Activated CD4-positive, CD25-positive, alpha-beta regulatory T cell treated with anti-CD3 and anti-CD28 coated beads, Interleukin-2, amount 50 U/mL, for 24 hours (primary cell): ENCODE measurements at places on chromosomes 16 and 17.

- ATAC-seq: no peak
Observed at GRCh38 chr16:8374586-8375231, 215.6 kb downstream of the TMEM114 start.

- no peak for ATAC-seq
Observed at GRCh38 chr17:83198366-83199341, 119.2 kb downstream of the METRNL start.

- ATAC-seq: peak; percentile 79
Observed at GRCh38 chr16:29148867-29149272, 164.0 kb downstream of the LAT start.

DNA sequence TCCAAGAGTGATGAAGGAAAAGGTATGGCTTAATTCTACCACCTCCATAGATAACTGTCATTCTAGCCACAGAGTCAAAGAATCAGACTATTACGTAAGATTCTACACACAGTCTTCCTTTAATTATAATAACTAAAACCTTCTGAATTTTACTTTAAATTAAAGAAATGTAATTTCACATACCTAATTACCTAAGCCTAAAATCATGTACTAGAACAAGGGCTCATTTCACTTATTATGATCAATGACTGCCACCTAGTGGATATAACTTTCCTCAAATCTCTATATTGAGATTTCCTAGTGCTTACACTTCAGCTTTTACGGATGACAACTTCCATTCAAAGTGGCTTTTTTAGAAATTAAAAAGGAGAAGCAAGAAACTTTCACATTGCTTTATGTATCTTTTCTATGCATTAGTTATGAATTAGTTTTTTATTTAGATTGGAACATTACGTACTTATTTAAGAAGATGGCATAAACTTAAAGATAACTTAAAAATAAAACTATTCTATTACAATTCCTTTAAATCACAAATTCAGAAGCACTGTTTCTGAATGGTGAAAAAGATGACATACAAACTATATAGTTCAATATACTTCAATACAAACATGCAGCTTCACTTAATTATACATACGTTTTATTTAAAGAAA lies 18.2 kb upstream of the ABCA10 start:
- ATAC-seq: no peak

GRCh38 chr16:81446907-81447268 lies 2.3 kb downstream of the CMIP start:
- no peak for ATAC-seq

GRCh38 chr17:61579347-61579746 lies 11.7 kb downstream of the NACA2 start:
- no peak for ATAC-seq

DNA sequence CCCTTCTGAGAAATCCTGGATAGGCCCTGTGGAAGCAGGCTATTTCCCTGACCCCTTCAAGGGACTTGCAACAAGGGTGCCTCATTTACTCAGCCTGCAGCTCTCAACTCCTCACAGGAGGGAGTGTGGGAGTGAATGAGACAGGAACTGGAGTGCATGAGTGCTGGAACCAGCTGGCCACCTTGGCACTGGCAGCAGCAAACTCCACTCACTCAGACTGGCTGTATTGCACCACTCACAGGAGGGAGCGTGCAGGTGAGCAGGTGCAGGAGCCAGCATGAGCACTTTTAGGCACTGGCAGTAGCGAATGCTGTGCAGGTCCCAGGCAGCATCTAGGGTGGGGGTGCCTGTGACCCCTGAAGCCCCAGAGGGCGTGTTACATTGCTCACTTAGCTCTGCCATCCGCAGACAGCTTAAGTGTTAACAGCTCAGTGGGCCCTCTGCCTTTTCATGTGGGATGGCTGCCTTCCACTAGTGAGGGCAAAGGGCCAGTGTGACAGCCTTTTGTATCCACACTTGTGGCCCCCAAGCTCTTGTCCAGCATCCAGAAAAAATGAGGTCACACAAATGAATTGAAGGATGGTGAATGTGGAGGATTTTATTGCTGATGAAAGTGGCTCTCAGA lies 11.0 kb upstream of the ZNHIT3 start:
- no peak for ATAC-seq

- ATAC-seq: no peak
Observed at GRCh38 chr17:59870482-59870881, 22.3 kb downstream of the TUBD1 start.

- peak; percentile 2 for ATAC-seq
Observed at GRCh38 chr17:35046245-35046644, 17.3 kb downstream of the RFFL start.

GRCh38 chr16:27982184-27982583 lies 81.3 kb downstream of the GSG1L start:
- no peak for ATAC-seq

DNA sequence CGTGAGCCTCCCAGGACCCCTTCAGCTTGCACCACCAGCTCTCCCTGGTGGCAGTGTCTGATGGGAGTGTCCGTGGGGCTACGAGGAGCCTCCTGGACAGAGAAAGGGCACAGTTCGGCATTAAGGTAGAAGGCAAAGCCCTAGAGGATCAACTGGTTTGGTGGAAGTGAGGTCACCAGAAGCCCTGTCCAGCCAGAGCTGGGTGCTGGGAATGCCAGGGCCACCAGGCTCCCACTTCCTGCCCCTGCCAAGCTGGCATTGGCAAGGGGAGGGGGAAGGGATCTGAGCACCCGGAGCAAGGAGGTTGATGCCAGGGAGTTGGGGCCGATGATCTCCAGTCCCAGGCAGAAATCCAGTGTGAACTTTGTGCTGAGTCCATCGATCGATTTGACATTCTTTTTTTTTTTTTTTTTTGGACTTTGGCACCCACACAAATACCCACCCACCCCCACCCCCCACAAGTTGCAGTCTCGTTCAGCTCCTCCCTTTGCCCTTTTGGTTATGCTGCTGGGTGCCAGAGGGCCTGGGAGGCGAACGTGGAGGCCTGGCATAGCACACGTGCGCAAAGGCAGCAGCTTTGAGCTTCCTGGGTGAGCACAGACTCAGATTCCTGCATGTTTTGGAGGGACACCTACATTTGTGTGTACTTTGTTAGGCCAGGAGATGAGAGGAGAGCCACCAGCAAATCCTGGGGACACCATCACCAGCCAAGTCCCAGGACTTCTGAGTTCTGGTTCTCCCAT lies 2.1 kb downstream of the NHERF1 start:
- ATAC-seq: no peak

DNA sequence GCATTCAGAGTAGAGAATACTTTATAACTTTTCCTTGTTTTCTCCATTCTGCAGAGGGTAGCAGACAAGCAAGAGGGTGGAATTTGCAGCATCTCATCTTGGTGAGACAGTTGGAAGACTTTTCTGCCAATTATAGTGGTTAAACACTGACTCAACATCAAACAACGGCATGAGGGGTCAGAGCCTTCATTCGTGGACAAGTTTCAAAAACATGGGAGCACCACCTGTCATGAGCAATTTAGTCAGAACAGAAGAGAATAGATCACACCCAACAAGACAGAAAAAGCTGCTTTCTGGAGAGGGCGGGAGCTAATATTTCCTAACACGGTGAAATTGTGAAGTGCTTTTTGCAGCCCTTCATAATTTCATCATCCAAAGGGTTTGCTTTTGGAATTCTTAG lies 17.9 kb upstream of the ZNF652 start:
- no peak for ATAC-seq

- ATAC-seq: peak; percentile 12
Observed at GRCh38 chr16:50781518-50781917, 39.6 kb downstream of the CYLD start.

DNA sequence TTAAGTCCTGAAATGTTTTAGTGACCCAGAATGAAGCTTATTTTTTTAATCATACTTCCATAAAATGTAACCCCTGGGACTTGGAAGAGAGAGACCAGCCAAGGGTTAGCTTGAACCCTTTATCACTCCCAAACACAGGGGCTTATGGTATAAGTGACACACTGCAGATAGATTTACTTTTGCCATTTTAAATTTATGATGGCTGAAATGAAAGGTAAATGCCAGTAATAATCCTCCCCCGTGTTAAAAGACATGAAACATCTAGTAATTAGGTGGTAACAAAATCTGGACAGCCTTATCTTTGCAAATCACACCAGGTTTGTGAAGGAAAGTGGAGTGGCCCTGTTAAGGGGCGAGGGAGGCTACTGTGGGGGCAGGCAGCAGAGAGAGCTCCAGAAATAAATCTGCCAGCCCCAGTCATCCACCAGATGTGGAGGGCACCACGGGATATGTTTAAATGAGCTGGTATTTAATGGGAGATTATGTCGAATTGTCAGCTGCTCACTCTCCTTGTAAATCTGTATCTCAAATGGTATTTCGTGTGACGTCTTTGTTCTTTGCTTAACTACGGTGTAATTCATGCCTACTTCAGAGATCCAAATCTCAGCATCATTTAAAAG lies 326.5 kb downstream of the WWOX start:
- ATAC-seq: no peak

GRCh38 chr17:57133486-57133885 lies 48.4 kb downstream of the AKAP1 start:
- no peak for ATAC-seq
